ENCODE measurements at places on chromosomes 16 and 17.

- DNase-seq: no peak
Measured at GRCh38 chr16:17628983-17629382, 158.2 kb upstream of the XYLT1 start.

GRCh38 chr16:72568502-72568901, 396.5 kb upstream of the PMFBP1 start:
- DNase-seq: no peak

GRCh38 chr17:30477083-30477773, at the start of gene GOSR1:
Gene GOSR1 (plus strand): TSS chr17:30477408. CDS start chr17:30477434, 26 bp downstream.
- peak; percentile 93 for DNase-seq

GRCh38 chr17:38908676-38909181, 16.7 kb upstream of the LASP1NB start:
- DNase-seq: no peak

DNA sequence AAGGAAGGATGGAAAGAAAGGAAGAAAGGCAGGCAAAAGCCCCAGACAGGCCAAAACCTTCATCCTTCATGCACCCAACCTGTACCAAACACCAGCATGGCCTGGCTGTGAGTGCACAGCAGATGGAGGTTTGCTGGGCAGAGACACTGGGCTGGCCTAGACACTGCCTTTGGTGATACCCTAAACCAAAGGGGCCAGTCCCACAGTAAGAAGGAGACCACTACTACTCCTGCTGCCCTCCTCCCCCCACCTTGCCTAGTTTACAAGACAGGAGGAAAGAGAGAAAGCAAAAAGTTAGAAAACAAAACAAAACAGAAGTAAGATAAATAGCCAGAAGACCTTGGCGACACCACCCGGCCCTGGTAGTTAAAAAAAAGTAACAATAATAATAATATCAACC, 19.1 kb downstream of the QPRT start:
- DNase-seq: no peak

- DNase-seq: no peak
Measured at GRCh38 chr16:22255335-22255734, 41.9 kb upstream of the POLR3E start.
